ENCODE measurements at places on chromosomes 1 and 21. TPM values are rescaled to one million over a fixed set of nuclear protein-coding genes. Genes with fewer than 3 reads are reported as not detected.

Gene ATP1A4
- not detected for total RNA-seq

Gene SLC44A5
- total RNA-seq = under 0.01 TPM

Gene PLPPR5
- under 0.01 TPM for total RNA-seq

Gene TNFAIP8L2
- total RNA-seq = not detected

Gene KAZN
- total RNA-seq = 2.2 TPM

Data from placental pericyte (primary cell).